ENCODE measurements at places on chromosomes 5 and 9.

- DNase-seq: no peak
These were observed 2.3 kb downstream of the SMIM33 start for GRCh38 chr5:139473105-139473504.

- DNase-seq: no peak
These were observed 1.2 kb downstream of the CCDC107 start for GRCh38 chr9:35659340-35659739.

DNA sequence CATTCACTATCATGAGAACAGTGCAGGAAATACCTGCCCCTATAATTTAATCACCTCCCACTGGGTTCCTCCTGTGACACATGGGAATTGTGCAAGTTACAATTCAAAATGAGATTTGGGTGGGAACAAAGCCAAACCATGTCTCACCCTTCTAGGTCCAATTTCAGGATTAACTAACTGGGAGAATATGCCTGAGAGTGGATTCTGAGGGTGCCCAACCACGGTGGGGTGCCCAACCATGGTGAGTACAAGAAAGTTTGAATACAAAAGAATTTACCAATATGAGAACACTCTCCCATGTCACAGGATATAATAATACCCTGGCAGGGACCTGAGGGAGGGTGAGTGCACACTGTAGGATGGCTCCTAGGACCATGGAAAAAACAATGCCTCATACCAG is 17.2 kb upstream of the GDA start:
- no peak for DNase-seq

GRCh38 chr9:20297646-20298084 is 324.6 kb downstream of the MLLT3 start:
- no peak for DNase-seq

DNA sequence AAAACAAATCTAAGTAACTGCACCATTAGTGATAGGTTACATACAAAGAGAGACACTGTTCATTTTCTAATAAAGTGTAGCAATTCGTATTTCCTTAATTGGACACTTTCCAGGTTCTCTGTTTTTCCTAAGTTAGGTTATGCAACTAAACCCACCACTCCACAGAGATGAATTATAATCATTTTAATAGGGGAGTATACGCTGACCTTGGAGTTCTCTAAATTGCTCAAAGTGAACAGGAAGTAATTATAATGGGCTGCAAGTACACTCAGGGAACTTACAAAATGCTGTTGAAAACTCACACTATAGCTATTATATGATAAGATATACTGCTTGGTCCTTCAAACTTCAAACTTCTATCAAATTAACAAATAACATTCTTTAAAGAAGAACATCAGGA is 18.2 kb upstream of the ADCY2 start:
- peak; percentile 19 for DNase-seq

GRCh38 chr9:137955224-137955570 is 77.6 kb downstream of the CACNA1B start:
- DNase-seq: no peak

GRCh38 chr5:75616971-75617621 is 5.8 kb downstream of the ANKDD1B start:
- DNase-seq: no peak

DNA sequence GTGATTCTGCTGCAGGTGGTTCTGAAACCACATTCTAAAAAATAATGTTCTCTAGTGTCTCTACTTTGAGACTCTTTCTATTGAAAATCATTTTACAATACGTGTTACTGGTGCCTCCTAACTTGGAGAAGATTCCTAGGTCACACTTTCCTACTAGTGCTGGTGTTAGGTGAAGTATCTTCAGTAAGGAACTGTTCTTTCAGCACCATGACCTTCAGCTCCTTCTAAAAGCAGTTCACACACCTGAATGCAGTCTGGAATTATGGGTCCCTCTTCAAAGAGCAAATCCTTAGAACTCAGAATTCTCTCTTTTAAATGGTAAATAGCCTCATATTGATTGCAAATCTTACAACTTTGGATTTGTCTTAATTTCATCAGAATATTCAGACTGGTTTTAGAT is 10.6 kb upstream of the DPYSL3 start:
- no peak for DNase-seq

DNA sequence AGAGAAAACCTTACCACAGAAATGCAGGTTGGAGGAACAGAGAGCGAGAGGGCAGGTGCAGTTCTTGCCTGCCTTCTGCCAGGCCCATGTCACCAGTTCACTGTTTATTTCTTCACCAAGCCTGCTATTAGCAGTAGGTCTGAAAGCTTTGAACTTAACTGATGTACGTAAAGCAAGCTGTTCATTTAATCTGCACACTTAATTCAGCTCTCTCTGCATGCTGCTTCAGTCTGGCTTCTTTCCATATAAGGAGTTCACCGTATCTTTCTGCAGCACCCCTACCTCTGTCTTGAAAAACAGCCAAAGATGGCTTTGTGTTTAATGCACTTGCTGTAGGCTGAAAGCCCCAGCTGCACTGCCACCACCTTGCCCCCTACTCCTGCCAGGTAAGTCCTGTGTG is 205.1 kb downstream of the RAB3C start:
- DNase-seq: no peak

DNA sequence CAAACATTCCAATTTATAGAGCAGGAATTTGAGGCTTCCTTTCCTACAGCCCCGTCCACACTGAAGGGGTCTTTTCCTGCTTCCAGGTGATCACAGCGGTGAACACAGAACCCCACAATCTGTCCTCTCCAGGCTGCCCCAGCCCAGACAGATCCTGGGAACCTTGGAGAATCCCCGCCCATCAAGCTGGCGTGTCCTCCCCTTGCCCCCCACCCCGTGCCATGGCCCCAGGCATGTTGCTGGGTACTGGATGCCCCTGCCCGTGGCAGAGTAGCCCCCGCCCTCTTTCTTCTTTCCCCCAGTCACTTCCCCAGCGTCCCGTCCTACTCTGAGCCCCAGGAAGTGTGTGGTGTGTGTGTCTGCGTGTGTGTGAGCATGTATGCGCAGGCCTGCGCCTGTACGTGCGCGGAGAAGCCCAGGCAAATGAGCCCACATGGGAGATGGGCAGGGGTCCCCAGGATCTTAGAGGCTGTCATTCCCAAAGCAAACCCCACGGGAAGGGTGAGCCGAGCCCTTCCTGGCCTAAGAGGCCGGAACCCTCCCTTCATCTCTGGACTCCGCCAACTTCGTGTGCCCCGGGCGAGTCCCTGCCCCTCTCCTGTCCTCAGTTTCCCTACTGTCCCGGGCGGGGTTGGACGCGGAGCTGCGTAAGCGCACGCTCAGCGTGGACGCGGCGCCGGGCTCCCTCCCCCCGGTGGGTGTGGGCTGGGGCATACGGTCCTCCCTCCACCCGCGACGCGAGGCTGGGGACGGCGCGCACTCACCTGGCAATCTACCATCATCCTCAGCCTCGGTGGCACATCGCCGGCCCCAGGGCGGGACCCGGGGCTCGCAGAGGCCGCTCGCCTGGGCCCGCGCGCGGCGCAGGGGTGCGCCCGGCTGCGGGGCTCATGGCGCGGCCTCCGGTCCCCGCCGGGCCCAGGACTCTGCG is 15.2 kb downstream of the GBGT1 start:
- DNase-seq: peak; percentile 56

All from suppressor macrophage (primary cell).